Stimulated activated CD8-positive, alpha-beta memory T cell treated with anti-CD3 and anti-CD28 coated beads, Interleukin-2, amount 100 ng/mL, for 48 hours (primary cell): ENCODE measurements at places on chromosomes 7 and 10.

- DNase-seq: no peak
Measured at GRCh38 chr10:51170518-51171245, 96.4 kb downstream of the PRKG1 start.

DNA sequence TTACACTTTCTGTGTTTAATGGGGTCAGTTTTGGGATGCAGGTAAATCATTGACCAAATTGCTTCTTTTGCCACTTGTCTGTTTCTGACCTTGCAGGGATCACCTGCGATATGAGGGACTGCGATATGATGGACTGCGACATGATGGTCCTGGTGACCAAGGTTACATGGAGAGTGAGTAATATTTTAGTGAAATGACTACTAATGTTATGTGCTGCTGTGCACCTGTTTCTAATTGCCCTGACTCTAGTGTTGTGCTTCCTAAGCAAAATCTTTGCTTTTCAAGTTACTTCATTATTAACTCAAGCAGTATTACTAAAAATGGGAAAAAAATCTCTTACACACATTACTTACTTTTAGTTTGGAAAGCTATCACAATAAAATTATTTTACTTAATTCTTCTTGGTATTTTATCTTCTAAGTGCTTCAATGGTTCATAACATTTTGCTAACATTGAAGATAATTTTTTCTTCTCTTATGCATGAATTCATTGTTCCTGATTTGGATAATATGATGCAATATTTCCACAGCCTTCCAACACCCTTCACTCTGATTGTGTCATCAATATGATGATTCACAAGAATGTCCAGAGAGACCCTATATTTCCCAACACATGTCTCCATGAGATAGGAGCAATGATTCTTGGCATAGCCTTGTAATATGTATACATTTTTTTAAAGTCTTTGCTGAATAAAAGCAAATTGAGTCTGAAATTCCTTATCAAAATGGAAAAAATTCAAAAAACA, 306.2 kb upstream of the AKR1E2 start:
- DNase-seq: no peak

DNA sequence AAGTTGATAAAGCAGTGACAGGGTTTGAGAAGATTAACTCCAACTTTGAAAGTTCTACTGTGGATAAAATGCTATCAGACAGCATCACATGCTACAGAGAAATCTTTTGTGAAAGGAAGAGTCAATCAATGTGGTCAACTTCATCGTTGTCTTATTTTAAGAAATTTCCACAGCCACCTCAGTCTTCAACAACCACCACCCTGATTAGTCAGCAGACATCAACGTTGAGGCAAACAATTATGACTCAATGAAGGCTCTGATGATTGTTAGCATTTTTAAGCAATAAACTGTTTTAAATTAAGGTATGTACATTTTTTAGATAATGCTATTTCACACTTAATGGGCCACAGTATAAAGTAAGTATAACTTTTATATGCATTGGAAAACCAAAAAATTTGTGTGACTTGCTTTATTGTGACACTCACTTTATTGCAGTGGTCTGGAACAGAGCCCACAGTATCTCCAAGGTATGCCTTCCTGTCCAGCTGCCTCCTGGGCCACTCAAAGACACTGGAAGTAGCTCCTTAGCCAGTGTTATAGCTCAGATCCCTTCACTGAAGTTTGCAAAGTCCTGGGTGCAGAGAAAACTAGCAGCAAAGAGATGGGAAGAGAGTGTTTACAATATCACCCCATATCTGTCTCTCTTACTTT, 293.1 kb downstream of the ARHGAP12 start:
- no peak for DNase-seq

GRCh38 chr7:152462995-152463708, 27.3 kb upstream of the KMT2C start:
- DNase-seq: no peak
